ENCODE measurements at places on chromosomes 2 and 18.
A peak's percentile ranks its signal among the peaks of the same experiment; 100 is the strongest.

- DNase-seq, result no peak
Measured at GRCh38 chr2:210562502-210563080, 6.2 kb downstream of the CPS1 start.

DNA sequence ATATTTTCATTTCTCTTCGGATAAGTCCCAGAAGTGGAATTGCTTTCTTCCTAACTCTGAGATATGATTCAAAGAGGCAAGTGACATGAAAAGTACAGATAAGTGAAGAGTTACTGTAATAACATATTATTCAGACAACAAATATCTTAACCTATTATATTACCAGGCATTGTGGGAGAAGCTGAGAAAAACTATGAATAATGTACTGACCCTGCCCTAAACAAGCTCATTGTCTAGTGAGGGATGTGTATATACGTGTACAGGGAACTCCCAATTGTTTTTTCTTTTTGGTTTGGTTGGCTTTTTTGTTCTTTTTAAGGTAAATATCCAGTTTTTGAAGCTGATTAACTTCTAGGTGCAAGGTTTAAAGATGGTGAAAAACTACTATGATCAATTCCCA lies 26.5 kb downstream of the NCKAP1 start:
- DNase-seq, result no peak

DNA sequence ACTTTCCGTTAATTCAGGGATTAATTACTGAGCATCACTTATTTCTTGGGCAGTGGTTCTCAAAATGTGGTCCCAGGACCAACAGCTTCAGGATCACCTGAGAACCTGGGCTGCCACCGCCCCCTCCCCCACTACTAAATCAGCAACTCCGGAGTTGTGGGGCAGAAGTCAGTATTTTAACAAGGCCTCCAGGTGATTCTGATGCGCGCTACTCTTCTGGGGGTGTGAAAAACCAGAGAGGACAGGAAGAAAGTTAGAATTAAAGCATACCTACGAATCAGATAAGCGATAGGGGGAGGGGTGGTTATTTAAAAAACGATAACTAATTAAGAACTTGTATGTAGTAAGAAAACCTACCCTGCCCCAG lies 319 bp downstream of the ZSCAN30 start:
- DNase-seq, result peak; percentile 55

GRCh38 chr2:172977270-172978062 lies 98.2 kb upstream of the MAP3K20 start:
- DNase-seq, result no peak

GRCh38 chr2:118457951-118458350 lies 369.7 kb downstream of the INSIG2 start:
- DNase-seq, result no peak

DNA sequence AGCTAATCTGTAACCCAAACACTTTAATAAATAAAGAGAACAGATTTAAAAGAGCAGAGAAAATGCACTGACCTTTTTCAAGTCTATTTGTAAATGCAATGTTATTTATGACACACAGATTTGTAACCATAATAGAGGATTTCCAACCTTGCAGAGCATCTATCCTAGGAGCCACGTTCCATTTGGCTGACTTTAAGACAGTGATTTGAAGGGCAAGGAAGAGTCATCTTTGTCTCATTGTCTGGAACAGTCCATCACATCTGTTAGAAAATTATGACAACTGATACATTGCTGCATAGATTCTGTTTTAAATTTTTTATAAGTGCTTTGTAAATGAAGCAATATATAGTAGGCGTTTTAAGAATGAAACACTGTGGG lies 90.8 kb upstream of the L3MBTL4 start:
- no peak for DNase-seq

GRCh38 chr18:6653880-6654279 lies 75.6 kb upstream of the ARHGAP28 start:
- no peak for DNase-seq
